ENCODE measurements at places on chromosomes 13 and 19.
A peak's percentile ranks its signal among the peaks of the same experiment; 100 is the strongest.

GRCh38 chr13:85265296-85265695 is 533.9 kb downstream of the SLITRK6 start:
- no peak for DNase-seq

DNA sequence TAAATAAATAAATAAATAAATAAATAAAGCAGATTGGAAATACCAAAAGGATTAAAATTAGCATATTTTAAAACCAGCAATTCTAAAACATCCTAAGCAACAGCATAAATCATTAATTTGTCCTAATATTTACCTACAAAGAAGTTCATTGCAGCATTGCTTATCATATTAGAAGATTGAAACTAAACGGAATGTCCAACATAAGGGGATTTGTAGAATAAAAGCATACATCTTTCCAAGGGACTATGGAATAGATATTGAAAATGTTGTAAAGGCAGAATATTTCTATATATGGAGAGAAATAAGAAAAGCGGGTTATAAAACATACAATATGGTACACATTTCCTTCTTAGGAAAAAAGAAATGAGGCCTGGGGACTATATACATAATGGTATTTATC is 71.1 kb upstream of the RFC3 start:
- no peak for DNase-seq

GRCh38 chr19:38806371-38806770 is 6.4 kb downstream of the LGALS4 start:
- DNase-seq: no peak

DNA sequence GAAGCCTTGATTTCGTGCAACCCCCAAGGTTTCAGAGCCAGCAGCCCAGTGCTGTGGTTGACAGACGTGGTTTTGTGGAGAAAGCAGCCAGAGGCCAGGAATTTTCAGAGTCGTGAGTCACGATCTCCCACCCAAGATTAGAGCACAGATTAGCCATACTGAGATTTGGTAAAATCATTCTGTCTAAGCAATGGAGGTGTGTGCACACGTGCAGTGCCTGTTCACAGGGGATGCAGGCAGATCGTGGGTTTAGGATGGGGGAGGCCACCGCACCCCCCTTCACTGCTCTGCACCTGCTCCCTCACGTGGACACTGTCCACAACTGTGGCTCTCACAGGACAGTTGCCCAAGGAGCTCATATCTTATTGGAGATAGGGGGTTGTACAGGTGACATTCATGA is 46.6 kb upstream of the GPR183 start:
- DNase-seq: no peak

- DNase-seq: peak; percentile 78
These were observed 44.5 kb downstream of the ACTN4 start for GRCh38 chr19:38691938-38692457.

- DNase-seq: no peak
These were observed 211.7 kb downstream of the LIG4 start for GRCh38 chr13:108003626-108004025.

DNA sequence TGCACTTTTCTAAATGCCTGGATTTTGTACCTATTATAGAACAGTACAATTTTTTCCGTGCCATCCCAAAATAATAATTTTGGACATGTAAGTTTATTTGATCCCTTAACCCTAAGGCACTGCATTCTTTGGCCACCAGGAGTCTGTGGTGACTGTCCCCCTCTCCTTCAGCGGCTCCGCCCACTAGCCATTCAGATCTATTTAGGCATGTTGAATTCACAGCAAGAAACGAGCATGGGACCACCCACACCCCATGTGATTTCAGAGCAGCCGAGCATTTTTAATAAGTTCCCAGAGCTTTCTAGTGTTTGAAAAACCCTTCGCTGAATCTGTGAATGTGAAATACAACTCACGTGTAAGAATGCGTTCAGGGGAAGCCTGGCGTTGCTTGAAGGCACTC is 567.5 kb downstream of the MYO16 start:
- peak; percentile 38 for DNase-seq

- no peak for DNase-seq
These were observed 42.3 kb upstream of the ZNF726 start for GRCh38 chr19:23872282-23872919.

DNA sequence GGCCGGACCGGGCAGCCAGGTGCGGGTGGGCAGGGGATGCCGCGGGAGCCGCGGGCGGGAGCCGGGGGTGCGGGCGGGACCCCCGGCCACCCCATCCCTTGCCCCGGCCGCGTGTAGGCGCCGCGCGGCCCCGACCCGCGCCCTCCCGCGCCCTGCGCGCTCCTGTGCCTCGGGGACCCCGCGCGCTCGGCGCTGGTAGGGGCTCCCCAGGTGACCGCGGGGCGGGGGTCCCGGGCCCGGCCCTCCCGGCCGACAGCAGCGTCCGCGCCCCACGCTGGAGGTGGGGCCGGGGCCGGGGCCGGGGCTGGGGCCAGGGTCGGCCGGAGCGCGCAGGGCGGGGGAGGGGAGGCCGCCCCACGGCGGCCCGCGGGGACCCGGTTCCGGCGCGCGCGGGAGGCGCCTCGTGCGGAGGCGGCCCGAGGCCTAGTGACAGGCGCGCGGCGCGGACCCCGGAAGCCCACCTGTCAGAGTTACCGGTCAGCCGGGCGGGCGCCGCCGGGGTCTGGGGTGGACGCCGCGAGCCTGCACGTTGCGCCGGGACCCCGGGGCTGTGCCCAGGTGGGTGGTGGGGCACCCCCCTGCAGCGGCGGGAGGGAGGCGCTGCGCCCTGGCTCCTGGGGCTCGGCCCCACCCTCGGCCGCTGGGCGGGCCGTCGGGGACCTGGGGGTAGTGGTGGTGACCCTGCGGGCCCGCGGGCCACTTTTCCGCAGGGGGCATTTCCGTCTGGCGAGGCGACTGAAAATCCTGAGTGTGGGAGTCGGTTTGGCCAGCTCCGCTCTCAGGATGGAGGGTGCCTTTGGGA is 518 bp downstream of the TFDP1 start:
- DNase-seq: no peak

GRCh38 chr13:78102121-78102677 is 183.6 kb upstream of the EDNRB start:
- no peak for DNase-seq

GRCh38 chr19:16627928-16628182 is 149 bp downstream of the MED26 start:
- DNase-seq: no peak

- no peak for DNase-seq
These were observed 1.4 kb downstream of the ING1 start for GRCh38 chr13:110714797-110715394.

GRCh38 chr13:99363949-99364348 is 56.8 kb upstream of the GPR183 start:
- DNase-seq: no peak

DNA sequence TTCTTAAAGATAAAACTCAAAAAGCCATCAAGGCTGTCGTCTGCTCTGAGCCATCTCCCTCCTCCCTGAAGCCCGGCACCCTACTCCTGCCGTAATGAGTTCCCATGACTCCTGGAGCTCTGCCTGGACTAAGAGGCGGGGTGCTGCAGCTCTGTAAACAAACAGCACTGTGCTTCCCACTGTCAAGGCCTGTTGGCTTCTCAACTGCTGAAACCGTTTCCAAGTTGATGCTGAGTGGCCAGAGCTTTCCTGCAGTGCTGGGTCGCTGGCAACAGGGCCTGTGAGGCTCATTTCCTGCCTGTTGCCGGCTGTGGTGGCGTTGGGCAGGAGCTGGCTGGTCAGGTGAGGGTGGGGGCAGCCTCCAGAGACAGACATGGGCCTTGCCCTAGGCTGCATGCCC is 26.7 kb upstream of the ISYNA1 start:
- DNase-seq: no peak

- DNase-seq: no peak
These were observed 14.3 kb downstream of the PEPD start for GRCh38 chr19:33507021-33507956.

GRCh38 chr19:28632371-28633080 is 580.4 kb downstream of the UQCRFS1 start:
- no peak for DNase-seq

DNA sequence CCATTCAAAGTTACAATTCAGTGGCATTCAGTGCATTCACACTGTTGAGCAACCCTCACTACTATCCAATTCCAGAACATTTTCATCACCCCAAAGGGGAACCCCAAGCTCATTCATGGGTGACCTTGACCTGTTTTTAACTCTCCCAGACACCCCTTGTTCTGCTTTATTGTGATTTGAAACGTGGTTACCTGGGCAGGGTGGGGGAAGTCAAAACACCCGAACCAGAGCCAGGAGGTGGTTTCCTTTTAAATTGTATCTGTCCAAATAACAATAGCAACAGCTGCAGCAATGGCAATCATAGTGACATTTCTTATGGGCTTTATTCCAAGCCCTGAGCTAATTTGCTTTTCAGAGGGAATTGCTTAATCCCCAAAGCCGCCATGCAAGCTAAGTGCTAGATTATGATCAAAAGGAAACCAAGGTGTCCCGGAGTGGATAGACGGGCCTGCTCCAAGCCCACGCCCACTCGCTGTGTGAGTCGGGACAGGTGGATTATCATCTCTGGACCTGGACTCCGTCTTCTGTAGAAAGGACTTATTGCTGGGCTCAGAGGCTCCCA is 6.1 kb downstream of the PTGIR start:
- DNase-seq: no peak

GRCh38 chr19:46515879-46516350 is 20.2 kb upstream of the PNMA8B start:
- DNase-seq: no peak

DNA sequence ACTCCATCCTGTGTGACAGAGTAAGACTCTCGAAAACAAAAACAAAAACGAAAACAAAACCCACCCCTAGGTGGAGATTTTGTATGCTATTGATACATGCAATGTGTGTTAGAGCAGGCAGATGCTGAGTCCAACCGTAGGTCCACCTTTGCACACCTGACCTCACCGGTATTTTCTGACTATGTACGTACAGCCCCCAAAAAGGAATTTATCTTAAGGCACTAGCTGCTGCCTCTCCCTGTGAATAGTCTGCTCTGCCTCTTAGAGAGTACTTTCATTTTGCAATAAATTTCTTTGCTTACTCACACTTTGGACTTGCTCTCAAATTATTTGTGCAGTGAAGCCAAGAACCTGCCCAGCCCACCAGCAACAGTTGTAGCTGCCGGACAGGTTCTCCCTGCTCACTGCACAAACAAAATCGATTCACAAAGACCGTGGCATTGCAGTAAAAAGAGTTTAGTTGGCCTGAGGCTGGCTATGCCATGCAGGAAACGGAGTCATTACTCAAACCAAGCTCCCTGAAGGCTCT is 8.2 kb upstream of the ZNF77 start:
- DNase-seq: no peak

GRCh38 chr13:34543836-34544235 is 398.2 kb upstream of the NBEA start:
- no peak for DNase-seq

DNA sequence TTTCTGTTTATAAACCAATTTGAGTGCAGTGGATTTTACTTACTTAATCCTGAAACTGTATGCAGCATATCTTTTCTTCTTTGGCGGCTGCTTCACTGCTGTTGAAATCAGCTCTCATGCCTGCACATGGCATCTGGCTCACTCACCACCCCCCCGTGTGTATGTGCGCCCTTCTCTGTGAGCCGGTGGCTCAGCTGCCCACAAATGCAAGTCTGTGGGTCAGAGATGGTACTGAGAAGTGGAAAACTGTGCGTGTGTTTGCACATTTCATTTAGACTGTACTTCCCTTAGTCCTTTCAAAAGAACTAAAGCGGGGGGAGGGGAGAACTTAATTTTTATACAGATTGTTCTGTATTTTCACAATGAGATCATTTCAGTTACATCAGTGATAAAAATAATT is 307.6 kb downstream of the SHISA2 start:
- no peak for DNase-seq

GRCh38 chr13:101792189-101792588 is 339.7 kb downstream of the ITGBL1 start:
- no peak for DNase-seq

- no peak for DNase-seq
These were observed 1219.1 kb downstream of the UQCRFS1 start for GRCh38 chr19:27993619-27994570.

DNA sequence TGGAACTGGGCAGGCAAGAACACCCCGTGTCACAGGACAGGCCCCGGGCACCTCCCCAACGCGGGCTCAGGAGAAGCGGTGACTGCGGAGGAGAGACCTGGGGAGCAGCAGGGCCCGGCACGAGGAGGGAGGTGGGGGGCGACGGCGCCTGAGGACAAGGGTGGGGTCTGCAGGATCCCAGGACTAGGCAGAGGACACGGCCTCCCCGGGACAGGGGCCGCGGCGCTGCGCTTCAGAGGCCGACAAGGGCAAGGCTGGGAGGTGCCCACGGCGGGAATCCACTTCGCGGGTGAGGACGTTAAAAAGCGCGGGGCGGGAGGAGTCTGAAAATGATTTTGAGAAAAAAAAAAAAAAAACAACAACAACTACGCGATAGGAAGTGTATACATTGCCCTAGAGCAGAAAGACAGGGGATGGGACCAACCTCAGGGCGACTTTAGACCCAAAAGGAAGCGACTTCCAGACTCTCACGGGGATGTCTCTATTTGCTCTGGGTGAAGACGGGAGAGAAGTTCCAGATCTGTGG is 44.9 kb downstream of the ZNF611 start:
- no peak for DNase-seq

DNA sequence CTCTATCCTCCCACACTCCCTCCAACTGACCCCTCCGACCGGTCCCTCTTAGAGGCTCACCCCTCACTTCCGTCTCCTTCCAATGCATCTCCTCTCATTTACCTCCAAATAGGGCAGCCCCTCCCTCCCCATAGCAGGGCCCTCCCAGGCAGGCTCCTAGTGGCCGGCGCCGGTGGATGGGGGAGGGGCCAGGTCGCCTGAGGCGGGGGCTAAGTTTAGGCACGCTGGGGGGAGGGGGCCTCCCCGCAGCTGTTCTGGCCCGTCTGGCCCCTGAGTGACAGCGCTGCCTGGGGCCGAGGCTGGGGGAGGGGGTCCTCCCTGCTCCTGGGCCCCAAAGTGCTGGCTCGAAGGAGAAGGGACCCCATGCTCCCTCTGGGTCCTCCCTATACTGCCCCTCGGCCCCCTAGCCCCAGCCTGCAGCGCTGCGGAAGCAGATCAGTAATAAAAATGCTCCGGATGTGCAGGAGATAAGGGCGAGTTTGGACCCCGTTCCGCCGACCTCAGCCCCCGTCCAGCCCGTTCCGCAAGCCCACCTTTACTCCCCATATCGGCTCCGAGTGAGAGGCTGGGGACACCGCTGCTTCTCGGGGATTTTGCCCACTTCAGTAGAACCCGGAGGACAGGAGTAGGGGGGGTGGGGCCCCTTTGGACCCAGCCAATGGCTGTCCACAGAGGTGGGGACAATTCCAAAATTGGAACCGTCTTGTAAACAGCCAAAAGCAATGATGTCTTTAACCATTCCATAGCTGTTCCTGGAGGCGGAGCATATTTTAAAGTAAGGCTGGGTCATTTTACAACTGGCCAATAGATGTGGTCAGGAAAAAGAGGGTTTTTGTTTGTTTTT is 4.0 kb downstream of the RTN2 start:
- peak; percentile 72 for DNase-seq

GRCh38 chr19:8361921-8362793 is 1.8 kb upstream of the ANGPTL4 start:
- peak; percentile 95 for DNase-seq

DNA sequence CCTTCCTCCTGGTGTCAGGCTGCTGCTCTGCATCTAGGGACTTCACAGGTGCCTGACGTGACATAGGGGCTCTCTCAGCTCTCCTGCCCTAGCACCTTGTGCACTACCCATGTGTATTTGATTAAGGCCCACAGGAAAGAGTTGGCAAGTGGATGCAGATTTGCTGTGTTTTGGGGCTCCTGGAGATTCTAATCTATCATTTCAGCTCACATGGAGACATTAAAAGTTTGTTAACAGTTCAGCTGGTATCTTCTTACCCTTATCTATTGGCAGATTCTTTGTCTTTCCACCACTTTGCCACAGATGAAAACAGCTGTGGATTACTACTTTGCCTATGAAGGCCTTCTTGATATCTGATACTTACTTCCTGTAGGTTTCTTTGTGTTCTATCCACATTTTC is 41.9 kb downstream of the WASF3 start:
- no peak for DNase-seq

All from HCT116 (cell line).